Natural killer cell treated with Interleukin-12 subunit alpha and Interleukin-12 subunit beta and Interleukin-15 and Interleukin-18, amount 100 ng/mL, for 72 hours (primary cell): ENCODE measurements at places on chromosomes 2 and 18. TPM values are rescaled to one million over a fixed set of nuclear protein-coding genes. Genes with fewer than 3 reads are reported as not detected.

DNA sequence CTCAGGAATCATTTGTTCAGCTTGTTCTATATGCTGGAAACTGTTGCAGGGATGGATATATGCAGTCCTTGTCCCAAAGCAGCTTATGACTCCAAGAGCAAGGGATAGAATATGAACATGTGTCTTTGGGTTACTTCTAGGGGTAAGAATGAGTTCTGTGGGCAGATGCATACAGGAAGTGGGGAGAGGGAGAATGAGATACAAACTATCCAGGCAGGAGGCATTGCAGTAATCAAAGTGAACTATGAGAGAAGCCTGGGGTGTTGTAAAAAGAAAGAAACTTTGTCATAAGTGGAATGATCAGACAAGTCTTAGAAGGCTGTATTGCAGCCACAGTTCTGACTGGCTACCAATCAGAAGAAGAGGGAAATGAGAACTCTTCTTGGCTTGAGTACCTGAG, 44.8 kb upstream of the RAB6D start:
- DNase-seq: no peak

DNA sequence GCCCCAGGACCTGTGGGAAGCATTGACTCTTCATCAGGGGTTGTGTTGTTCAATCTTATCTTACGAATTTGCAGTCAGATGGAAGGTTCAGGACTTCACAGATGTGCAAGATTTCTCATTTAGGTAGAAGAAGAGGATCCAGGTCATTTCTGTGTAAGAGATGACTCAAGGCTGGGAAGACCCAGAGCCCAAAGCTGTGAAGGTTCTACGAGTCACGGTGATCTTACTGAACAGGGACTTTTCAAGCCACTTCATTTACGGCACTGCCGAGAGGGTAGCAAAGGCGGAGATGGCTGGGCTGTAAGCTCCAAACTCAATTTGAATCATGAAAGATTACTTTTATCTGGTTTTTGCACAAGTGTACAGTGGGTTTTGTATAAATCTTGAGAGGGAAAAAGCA, 228.0 kb upstream of the MEX3C start:
- DNase-seq: no peak

Gene DYNC1I2
- total RNA-seq: 62.3 TPM

Gene PAPOLG
- 17.3 TPM for total RNA-seq

DNA sequence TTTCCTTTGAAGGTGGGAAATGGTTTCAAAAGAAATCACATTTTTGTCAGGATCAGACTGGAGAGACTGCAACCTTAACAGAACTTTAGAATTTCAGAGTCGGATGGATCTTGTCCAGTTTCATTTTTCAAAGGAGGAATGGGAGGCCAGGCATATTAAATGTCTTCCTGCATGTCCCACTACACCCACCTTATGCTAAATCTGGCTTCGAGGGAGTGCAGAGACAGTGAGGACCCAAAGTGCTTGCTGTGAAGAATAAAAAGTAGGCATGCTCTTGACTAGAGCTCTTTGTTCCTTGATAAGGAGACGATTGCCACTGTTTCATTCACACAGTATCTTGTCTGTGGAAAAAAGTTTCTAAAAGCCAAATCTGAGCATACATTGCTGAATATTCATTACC, 197.6 kb downstream of the SLC4A3 start:
- DNase-seq: no peak

DNA sequence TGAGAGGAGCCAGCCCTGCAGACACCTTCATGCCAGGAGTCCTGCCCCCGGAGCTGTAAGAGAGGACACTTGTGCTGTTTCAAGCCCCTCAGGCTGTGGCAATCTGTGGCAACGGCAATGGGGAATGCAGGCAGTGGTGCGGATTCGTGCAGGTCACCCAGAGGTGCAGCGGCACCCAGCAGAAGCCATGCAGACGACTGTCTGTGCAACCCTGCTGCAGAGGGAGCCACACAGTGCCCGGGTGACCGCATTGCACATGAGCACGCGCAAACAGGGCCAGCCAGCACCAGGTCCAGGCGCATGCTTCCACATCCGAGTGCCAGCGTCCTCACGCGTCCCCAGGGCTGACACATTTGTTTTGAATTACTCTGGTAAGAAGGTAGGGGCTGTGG, 84.8 kb upstream of the GPC1 start:
- DNase-seq: no peak

Gene HTRA2
- total RNA-seq: 100 TPM

DNA sequence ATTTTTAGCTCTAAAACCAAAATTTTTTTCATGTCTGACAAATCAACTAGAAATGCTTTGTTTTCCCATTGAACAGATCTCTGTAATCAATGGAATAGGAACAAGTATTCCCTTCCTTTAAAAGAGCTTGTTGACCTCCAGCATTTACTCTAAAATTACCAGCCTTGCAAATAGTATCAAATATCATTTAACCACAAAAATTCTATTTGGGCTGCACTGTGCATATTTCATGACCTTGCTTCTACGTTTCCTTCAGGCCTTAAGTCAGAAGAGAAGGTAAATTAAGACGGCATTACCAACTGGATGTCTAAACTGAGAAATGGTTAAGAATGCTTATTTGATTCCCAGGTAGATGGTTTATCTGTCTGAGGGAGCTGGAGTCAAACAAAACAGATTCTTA, 33.3 kb upstream of the NRXN1 start:
- no peak for DNase-seq
